Stimulated activated CD8-positive, alpha-beta memory T cell treated with anti-CD3 and anti-CD28 coated beads, Interleukin-7, amount 100 ng/mL, for 24 hours (primary cell): ENCODE measurements at places on chromosomes 7 and 10.

DNA sequence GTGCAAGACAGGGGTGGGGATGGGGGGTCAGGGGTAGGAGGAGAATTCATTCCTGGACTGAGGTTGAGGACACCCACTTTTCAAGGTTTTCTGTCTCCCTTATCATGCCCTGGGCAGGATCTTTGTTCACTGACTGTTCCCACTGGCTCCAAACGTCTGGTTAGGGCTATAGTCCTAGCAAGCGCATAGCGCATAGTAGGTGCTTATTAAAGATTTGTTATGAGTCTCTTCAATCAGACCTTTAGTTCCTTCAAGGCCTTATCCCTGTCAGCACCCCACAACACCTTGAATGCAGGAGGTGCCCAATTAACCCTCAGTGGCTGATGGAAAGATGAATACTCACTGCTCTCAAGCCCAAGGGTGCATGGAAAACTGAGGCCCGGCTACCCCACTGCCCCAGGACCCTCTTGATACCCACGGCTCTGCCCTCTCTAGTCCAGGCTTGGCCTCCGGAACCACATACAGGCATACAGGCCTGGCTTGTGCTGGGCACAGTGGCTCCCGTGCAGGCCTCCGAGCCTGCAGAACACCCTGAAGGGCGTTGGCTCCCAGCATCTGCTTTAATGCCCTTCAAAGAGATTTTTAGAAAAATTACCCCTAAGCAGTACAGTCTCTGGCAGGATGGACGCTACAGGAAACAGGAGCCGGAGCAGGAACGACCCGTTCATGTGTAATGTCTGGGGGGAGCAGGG, 177.7 kb downstream of the SH3PXD2A start:
- DNase-seq: no peak

GRCh38 chr10:3666525-3667302, 118.3 kb downstream of the KLF6 start:
- no peak for DNase-seq

DNA sequence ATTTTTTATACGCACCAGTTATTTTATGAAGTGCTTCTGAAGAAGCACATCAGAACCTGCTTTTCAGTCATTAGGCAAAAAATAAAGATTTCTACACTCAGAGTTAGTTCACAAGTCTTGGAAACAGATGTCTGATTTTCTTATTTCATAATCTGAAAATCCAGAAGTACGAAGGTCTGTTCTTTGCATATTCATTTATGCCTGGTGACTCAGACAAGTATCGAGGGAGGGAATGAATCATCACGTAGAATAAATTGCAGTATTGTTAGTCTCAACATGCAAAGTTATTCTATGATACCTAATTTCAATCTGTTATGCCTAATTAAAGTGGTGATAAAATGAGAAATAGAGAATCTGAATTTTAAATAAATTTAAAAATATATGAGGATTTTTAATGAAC, 113.6 kb upstream of the SEM1 start:
- DNase-seq: no peak

DNA sequence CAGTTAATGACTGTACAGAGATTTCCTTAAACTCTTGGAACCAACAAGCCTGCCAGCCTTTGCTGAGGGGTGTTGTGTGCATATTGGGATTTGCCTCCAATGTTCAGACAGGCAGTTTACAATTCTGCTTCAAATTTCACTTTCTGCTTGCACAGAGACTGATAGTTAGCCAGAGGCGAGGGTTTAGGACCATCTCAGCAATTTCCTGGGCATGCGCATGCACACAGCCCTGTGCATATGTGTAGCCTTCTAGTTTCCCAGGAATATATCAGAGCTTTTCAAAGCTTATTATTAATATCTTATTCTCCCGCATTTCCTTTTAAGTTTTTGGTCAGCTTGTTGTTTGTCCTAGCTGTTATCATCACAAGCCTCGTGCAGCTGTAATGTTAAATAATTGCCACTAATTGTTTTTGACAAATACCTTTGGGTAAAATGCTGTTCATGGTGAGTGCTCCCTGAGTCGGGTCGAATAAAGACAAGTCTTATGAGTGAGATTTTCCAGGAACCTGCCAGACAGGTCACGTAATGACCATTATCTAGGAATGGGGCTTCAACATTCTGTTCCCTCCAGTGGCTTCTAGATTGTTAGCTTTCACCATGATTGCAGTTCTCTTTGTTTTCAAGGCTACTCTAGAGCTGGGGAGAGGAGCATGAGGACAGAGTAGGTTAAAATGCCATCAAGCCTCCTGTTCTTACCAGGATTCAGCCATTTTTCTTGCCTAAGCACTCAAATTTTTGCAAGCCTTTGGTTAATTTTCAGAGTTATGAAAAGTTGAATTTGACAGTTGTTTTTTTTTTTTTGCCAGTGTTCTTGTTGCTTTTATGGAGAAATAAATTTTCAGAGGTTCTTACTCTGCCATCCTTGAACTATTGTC, 24.1 kb upstream of the DNAJC1 start:
- no peak for DNase-seq

- no peak for DNase-seq
These were observed 46.0 kb downstream of the ST7 start for GRCh38 chr7:116999311-116999710.

- no peak for DNase-seq
These were observed 272.9 kb downstream of the TRIL start for GRCh38 chr7:28685242-28685643.

GRCh38 chr10:72525689-72526088, 100.2 kb downstream of the MICU1 start:
- DNase-seq: no peak
